ENCODE measurements at places on chromosomes 13 and 19. TPM values are rescaled to one million over a fixed set of nuclear protein-coding genes. Genes with fewer than 3 reads are reported as not detected.

- H3K27ac ChIP-seq: no peak overlapping the region
- no peak for DNase-seq
- H3K36me3 ChIP-seq: no peaks in the 10 kb centered on the region
- H3K4me3 ChIP-seq: no peak overlapping the region
Observed at GRCh38 chr13:106649495-106649894, 81.6 kb upstream of the ARGLU1 start.

GRCh38 chr13:50543782-50544181 lies 299.7 kb downstream of the DLEU7 start:
- DNase-seq: no peak
- no peaks in the 10 kb centered on the region for H3K27me3 ChIP-seq
- H3K4me3 ChIP-seq: no peak overlapping the region
- H3K4me1 ChIP-seq: no peaks in the 10 kb centered on the region
- H3K36me3 ChIP-seq: no peaks in the 10 kb centered on the region

DNA sequence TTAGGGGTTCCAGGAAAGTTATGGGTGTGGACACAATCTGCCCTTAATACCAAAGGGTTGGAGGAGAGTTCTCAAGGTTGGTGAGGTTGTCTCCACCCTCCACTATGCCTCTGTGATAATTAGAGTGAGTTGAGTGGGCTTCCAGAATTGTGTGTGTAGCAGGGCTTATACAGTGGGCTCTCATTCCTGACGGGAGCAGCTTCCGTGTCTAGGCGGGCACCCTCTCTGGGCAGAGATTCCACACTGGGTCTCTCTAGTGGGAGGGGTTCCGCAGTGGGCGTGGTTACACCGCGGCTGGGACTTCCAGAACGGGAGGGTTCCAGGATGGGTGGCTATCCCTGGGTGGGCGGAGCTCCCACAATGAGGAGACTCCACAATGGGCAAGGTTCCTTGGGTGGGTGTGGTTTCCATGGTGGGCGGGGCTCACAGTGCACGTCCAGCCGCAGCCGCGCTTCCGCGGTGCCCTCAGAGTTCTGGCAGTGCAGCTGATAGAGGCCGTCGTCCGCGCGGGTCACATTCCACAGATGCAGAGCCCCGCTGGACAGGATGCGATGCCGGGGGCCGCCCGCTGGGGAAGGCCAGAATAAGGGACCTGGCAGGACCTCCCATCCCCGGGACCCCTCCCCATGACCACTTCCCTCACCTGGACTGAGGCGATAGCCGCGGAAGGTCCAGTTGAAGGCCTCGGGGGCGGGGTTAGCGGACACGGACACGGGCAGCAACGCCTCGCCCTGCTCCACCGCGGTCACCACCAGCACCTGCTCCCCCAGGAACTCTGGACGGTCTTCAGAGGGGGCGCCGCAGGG lies 8.4 kb downstream of the NPHS1 start:
- no peak overlapping the region for H3K4me3 ChIP-seq
- no peak overlapping the region for H3K27ac ChIP-seq
- H3K27me3 ChIP-seq: peaks cover 53% of the 10 kb centered on the region
- peaks cover 22% of the 10 kb centered on the region for H3K4me1 ChIP-seq
- DNase-seq: no peak

DNA sequence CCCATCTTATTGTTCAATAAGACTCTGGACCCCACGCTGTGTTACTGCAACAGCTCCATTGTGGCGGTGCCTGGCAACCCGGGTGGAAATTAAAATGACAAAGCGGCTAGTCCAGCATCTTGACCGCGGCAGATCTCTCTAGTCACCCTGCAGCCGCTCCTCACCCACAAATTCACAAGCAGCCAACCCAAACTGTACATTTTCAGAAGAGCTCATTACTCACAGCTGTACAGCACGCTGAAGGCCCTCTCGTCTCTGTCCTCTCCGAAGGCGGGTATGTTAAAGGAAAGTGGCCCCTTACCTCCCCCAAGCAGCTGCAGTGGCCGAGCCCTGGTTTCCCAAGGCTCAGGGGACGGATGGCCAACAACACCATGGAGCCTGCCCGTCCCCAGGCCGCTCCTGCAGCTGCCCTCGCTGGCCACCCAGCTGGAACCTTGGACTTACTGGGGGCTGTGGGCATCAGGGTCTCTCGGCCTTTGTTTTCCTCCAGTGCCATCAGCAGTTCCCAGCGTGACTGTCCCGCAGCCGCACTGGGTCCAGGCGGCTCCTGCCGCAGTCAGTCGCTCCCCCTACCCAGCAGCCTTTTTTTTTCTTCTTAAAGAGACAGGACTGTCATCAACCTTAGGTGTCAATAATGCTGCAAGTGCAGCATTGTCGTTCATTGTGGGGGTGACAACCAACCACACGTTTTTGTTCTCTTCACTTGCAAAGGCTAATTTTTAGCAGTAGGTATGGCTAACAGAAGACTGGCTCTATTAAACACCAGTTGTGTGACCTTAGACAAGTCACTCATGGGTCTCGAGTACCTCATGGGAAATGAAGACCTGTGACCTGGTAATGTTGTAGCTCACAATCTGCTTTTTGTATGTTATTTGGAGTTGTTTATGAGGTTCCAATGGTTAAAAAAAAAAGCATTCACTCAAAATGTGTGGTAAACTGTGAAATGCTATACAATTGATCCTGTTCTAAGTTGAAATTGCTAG lies at the start of gene SACS:
TSS of gene SACS (minus strand) at position 532 of the 983 bp plus-strand sequence. CDS start 22,463 bp downstream, outside the sequence.
- no peak for DNase-seq
- no peak within 1 kb of the TSS for H3K27ac ChIP-seq
- peaks cover 26% of the 10 kb centered on the region for H3K27me3 ChIP-seq
- H3K4me3 ChIP-seq: no peak within 1 kb of the TSS
- no peaks in the 10 kb centered on the region for H3K4me1 ChIP-seq

GRCh38 chr19:4063369-4064148 lies 3.1 kb downstream of the ZBTB7A start:
- H3K4me1 ChIP-seq: peaks cover 70% of the 10 kb centered on the region
- H3K27ac ChIP-seq: peak overlapping the region; percentile 24
- H3K4me3 ChIP-seq: peak overlapping the region; percentile 65
- no peak for DNase-seq
- no peaks in the 10 kb centered on the region for H3K27me3 ChIP-seq

DNA sequence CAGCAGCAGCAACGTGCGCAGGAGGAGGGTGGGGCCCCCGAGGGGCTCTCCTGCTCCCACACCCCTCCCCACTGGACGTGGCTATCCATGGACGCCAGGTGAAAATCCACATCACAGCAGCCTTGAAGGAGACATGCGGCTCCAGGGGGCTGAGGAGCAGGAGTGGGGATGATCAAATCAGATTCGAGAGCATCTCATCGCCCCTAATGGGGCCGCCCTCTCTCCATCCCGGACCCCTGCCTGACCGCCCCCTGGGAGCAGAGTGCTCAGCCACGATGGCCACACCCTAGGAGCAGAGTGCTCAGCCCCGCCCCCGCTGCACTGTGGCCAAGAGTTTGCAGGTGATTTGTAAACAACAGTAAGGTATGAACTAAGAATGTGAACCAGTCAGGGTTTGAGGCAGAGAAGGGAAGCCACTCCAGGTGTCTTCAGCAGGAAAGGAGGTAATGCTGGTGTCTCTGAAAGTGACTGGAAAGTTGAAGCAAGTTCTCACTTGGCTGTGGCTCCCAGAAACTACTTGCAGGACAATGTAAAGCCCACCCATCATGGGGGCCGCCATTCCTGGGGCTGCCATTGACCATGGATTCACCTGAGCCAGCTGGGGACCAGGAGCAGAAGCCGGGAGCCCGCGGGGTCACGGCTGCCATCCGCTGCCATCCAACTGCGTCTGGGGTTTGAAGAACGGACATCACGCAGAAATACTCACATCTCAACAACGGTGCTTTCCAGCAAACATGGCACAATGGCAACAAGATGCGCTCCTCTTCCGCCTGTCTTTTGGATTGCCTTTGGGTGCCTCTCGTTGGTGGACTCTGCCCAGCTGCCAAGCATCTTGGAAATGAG lies 71.8 kb downstream of the SPACA7 start:
- H3K4me3 ChIP-seq: no peak overlapping the region
- no peak for DNase-seq
- H3K36me3 ChIP-seq: no peaks in the 10 kb centered on the region

DNA sequence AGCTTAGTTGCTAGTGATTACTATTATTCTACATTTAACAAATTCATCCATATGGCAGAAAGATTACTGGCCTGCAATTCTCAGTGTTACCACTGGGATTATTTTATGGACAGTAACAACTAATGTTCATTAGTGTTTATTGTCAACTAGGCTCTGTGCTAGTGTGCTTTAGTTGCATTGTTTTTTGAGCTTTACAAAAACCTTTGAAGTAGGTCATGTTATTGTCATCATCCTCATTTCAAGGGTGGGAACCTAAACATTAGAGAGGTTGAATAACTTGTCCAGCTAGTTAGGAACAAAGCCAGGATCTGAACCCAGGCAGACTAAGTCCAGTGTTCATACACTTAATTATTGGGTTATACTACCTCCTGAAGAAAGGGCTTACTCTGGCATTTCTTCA lies 27.8 kb upstream of the TDRD3 start:
- no peaks in the 10 kb centered on the region for H3K4me1 ChIP-seq
- no peaks in the 10 kb centered on the region for H3K36me3 ChIP-seq
- DNase-seq: no peak
- H3K27ac ChIP-seq: no peak overlapping the region
- H3K27me3 ChIP-seq: no peaks in the 10 kb centered on the region
- H3K4me3 ChIP-seq: no peak overlapping the region

GRCh38 chr13:49441846-49442245 lies 2.0 kb downstream of the CAB39L start:
- H3K27ac ChIP-seq: no peak overlapping the region
- no peaks in the 10 kb centered on the region for H3K36me3 ChIP-seq
- no peak for DNase-seq
- H3K4me3 ChIP-seq: no peak overlapping the region

- H3K27me3 ChIP-seq: no peaks in the 10 kb centered on the region
- H3K4me3 ChIP-seq: no peak overlapping the region
- no peaks in the 10 kb centered on the region for H3K4me1 ChIP-seq
- H3K36me3 ChIP-seq: no peaks in the 10 kb centered on the region
- no peak overlapping the region for H3K27ac ChIP-seq
Observed at GRCh38 chr13:35157143-35157755, 215.2 kb downstream of the NBEA start.

GRCh38 chr13:22121146-22121739 lies 450.4 kb downstream of the FGF9 start:
- no peak for DNase-seq
- no peaks in the 10 kb centered on the region for H3K4me1 ChIP-seq
- no peaks in the 10 kb centered on the region for H3K27me3 ChIP-seq
- no peak overlapping the region for H3K4me3 ChIP-seq

DNA sequence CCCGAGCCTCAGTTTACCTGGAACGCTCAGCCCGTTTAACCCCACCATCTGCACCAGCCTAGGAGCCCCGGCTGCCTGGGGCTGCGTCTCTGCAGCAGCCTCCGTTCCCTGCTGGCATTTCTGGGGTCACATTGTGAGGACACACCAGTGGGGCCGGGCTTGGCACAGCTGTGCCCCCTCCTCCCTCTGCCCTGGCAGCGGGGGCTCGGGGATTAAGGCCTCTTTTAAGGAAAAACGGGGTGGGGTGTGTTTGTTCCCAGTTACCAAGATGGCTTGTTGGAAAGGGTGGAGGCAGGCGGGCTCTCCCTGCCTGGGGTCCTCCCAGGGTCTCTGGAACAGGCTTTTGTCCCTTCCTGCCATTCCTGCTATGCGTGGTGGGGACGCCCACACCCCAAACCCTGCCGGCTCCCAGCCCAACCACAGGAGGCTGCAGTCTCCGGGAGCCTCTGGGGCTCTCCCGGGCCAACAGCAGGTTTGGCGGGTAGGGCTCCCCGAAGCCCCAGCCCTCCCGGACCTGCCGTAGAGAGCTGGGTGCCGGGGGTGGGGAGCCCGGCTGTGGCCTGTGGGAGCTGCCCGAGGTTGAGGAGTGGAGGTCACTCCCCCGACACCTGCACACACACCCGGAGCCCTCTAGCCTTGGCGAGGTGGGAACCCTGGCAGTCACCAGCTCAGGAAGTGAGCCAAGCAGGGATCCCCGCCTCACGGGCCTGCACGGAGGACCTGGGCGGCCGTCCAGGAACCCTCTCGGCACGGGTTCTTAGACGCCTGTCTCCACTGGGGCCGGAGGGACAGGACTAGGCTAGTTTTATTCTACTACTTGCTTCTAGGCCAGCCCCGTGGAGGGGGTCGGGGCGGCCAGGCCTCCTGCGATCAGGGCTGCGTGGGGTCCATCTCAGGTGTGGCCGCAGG lies 36.9 kb downstream of the GADD45B start:
- H3K4me1 ChIP-seq: peaks cover under 1% of the 10 kb centered on the region
- no peak for DNase-seq
- H3K27ac ChIP-seq: no peak overlapping the region
- no peak overlapping the region for H3K4me3 ChIP-seq
- H3K36me3 ChIP-seq: no peaks in the 10 kb centered on the region

- H3K36me3 ChIP-seq: no peaks in the 10 kb centered on the region
- no peak overlapping the region for H3K4me3 ChIP-seq
- no peaks in the 10 kb centered on the region for H3K4me1 ChIP-seq
- H3K27ac ChIP-seq: no peak overlapping the region
Observed at GRCh38 chr19:15159251-15159650, 41.5 kb downstream of the NOTCH3 start.

DNA sequence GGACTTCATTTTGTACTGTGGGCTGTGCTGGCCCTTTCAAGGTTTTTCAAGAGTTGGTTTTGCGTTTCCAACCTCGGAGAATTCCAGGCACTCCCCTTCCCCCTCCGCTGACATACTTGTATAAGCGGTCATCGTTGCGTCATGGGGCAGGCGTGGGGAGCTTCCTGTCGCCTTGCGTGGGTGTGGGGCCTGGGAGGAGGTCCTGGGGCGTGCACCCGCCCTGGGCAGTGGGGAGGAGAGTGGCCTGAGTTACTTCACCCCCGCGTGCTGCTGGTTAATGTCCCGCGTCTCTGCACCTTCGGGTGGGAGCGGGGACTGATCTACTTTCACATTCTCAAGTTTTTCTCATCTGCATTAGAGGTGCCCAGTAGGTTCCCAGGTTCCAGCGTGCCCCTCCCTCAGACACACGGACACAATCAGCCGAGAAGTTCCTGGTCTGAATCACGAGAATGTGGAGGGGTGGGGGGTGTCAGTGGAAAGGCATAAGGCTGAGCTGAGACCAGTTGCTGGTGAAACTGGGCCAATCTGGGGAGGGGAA lies 4.1 kb downstream of the IER2 start:
- peaks cover 54% of the 10 kb centered on the region for H3K4me1 ChIP-seq
- peak; percentile 17 for DNase-seq
- H3K36me3 ChIP-seq: peaks cover 11% of the 10 kb centered on the region
- peak overlapping the region; percentile 97 for H3K27ac ChIP-seq
- H3K27me3 ChIP-seq: no peaks in the 10 kb centered on the region

GRCh38 chr19:33659835-33660234 lies 38.1 kb downstream of the CHST8 start:
- H3K36me3 ChIP-seq: no peaks in the 10 kb centered on the region
- DNase-seq: no peak
- H3K4me1 ChIP-seq: no peaks in the 10 kb centered on the region

The DLEU7 gene
- not detected for total RNA-seq

The SIGLEC5 gene
- not detected for total RNA-seq

The MEIS3 gene
- total RNA-seq: 0.47 TPM

The SELENOV gene
- total RNA-seq: not detected

The SYT5 gene
- 0.56 TPM for total RNA-seq

The ZNF628 gene
- total RNA-seq: 26.6 TPM

The DZIP1 gene
- not detected for total RNA-seq

The PCP2 gene
- 1.9 TPM for total RNA-seq

The PALM gene
- total RNA-seq: not detected

The NLRP5 gene
- not detected for total RNA-seq

The SIN3B gene
- total RNA-seq: 53.7 TPM

All from CD4-positive, alpha-beta T cell (primary cell).